ENCODE measurements at places on chromosomes 4 and X.

DNA sequence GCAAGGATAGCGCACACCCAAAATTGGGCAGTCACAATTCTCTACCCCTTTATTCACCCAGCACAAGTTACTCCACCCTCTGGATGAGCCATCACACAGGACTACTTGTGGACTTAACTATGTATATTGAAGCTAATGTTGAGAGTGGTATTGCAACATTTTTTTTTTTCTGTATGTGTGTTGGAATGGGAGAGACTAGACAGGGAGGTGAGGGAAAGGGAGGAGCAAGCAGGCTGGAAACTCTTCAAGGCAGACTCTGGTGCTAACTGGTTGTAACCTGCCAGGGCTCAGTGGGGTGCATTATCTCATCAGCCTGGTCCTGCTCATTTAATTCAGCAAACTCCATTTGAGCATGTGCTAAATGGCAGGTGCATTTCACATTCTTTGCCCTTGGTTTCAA, 18.4 kb upstream of the CWH43 start:
- H3K4me3 ChIP-seq = no peak overlapping the region
- H3K27ac ChIP-seq = no peak overlapping the region
- H3K36me3 ChIP-seq = no peaks in the 10 kb centered on the region
- H3K4me1 ChIP-seq = no peaks in the 10 kb centered on the region

GRCh38 chr4:6893449-6894085, 16.1 kb upstream of the TBC1D14 start:
- no peak overlapping the region for H3K4me3 ChIP-seq
- H3K36me3 ChIP-seq = no peaks in the 10 kb centered on the region
- no peak overlapping the region for H3K27ac ChIP-seq

- no peaks in the 10 kb centered on the region for H3K36me3 ChIP-seq
- H3K4me3 ChIP-seq = no peak overlapping the region
- no peak overlapping the region for H3K27ac ChIP-seq
- H3K4me1 ChIP-seq = no peaks in the 10 kb centered on the region
- no peak for DNase-seq
Observed at GRCh38 chr4:82084747-82085146, 289.0 kb downstream of the HNRNPD start.

DNA sequence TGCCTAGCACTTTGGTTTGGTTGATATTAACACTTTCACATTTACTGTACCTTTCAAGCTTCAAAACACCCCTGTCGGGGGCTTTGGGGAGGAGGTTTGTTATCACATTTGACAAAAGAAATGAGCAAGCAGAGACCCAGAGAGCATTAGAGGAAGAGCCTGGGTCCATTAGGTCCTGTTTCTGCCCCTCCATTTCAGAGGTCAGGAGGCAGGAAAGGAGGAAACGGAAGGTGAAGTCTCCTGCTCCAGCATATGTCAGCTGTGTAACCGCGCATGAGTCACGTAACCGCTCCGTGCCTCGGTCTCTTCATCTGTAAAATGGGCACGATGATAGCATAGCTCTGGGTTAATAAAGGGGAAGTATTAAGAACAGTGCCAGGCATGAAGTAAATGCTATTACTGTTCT, 201.9 kb upstream of the BCOR start:
- no peak overlapping the region for H3K27ac ChIP-seq
- H3K4me1 ChIP-seq = no peaks in the 10 kb centered on the region
- H3K4me3 ChIP-seq = no peak overlapping the region
- DNase-seq = no peak
- H3K36me3 ChIP-seq = no peaks in the 10 kb centered on the region
- no peaks in the 10 kb centered on the region for H3K27me3 ChIP-seq

DNA sequence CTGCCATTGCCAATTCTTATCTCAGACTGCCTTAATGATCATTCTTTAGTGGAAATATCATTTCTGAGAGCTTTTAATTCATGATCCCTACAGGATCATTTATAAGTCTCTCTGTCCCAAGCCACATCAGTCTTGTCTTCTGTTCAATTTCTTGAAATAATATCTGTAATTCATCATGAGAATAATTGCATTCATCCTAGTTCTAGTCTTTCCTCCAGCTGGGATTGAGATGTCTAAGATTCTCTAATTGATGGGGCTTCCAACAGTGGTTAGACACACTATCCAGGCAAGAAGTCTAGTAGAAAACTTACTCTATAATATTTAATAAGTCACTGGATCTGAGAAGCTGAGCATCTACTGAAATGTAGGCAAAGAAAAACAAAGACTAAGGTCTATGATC, 854.7 kb upstream of the ADGRL3 start:
- no peak for DNase-seq
- H3K4me1 ChIP-seq = no peaks in the 10 kb centered on the region
- no peaks in the 10 kb centered on the region for H3K27me3 ChIP-seq
- no peaks in the 10 kb centered on the region for H3K36me3 ChIP-seq
- H3K4me3 ChIP-seq = no peak overlapping the region
- H3K27ac ChIP-seq = no peak overlapping the region

GRCh38 chr4:156596026-156596425, 375.6 kb downstream of the PDGFC start:
- DNase-seq = peak; percentile 30
- H3K36me3 ChIP-seq = no peaks in the 10 kb centered on the region
- peaks cover 52% of the 10 kb centered on the region for H3K4me1 ChIP-seq
- H3K27ac ChIP-seq = no peak overlapping the region
- no peak overlapping the region for H3K4me3 ChIP-seq

DNA sequence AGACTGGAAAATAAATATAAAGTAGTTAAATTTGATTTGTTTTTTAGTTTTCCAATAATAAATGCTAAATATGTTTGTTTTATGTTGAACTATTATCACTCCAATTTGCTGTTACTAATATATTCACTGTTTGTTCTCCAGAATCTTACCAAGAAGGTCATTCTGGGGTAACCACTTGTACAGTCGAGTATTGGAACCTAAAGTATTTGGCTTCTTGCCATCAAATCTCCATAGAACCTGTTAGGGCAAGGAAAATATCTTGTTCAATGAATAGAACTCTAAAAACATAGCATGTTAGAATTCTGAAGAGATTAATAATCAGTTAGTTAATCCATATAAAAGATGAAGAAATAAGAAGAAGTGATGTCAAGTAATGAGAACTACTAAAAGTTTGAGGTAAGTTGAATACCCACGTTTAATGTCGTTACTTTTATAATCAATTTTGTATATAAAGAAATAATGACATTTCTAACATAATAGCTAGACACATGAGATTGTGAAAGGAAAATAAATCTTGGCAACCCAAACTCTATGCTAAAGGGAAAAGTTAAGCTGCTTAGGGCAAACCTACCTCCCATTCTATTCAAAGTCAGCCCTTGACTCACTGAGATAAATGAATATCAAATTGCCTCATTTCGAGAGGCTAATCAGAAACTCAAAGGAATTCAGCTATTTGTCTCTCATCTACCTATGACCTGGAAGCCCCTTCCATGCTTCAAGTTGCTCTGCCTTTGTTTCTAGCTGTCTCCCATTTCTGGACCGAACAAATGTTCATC, 15.3 kb downstream of the UGT2B15 start:
- no peak overlapping the region for H3K27ac ChIP-seq
- no peak overlapping the region for H3K4me3 ChIP-seq
- no peaks in the 10 kb centered on the region for H3K36me3 ChIP-seq
- H3K27me3 ChIP-seq = no peaks in the 10 kb centered on the region

DNA sequence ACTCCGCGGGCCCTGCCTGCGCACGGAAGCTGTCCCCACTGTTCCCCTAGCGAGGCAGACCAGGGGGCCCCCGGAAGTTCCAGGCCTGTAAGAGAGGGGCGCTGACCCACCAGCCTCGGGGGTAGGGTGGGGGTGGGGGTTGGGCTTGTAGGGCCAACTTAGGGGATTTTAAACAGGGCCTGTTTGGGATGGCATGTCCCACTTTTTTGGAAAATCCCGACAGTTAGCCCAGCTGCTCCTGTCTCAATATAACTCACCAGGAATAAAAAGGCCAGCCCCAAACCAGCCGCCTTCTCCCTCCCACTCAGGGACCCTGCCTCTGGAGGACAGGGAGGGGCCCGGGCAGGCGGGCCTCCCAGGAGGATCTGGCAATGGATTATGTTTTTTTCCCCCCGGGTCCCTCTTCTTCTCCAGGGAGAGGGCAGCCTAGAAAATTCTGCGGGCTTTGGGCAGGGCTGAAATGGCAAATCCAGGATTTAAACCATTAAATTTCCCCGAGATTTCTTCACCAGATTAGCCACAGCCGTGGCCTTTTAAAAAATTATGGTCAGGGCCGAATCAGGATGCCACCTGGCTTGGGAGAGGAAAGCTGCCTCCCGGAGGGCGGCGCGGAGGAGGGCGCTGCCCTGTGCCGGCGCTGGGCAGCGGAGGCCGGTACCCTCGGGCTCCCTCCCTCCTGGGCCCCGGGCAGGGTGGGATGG, 957 bp downstream of the PPP2R2C start:
- H3K4me1 ChIP-seq = no peaks in the 10 kb centered on the region
- no peak overlapping the region for H3K27ac ChIP-seq
- H3K36me3 ChIP-seq = no peaks in the 10 kb centered on the region
- DNase-seq = no peak
- H3K27me3 ChIP-seq = peaks cover 68% of the 10 kb centered on the region

- no peaks in the 10 kb centered on the region for H3K27me3 ChIP-seq
- peak; percentile 29 for DNase-seq
- no peak overlapping the region for H3K4me3 ChIP-seq
- no peaks in the 10 kb centered on the region for H3K36me3 ChIP-seq
- H3K4me1 ChIP-seq = no peaks in the 10 kb centered on the region
Observed at GRCh38 chrX:131763674-131764073, 219.8 kb downstream of the OR13H1 start.

GRCh38 chr4:10877076-10877475, 192.5 kb upstream of the CLNK start:
- H3K36me3 ChIP-seq = no peaks in the 10 kb centered on the region
- no peaks in the 10 kb centered on the region for H3K4me1 ChIP-seq
- H3K27me3 ChIP-seq = no peaks in the 10 kb centered on the region
- no peak overlapping the region for H3K27ac ChIP-seq
- no peak for DNase-seq

- no peak overlapping the region for H3K4me3 ChIP-seq
- peaks cover 9% of the 10 kb centered on the region for H3K4me1 ChIP-seq
- no peak overlapping the region for H3K27ac ChIP-seq
- no peak for DNase-seq
- no peaks in the 10 kb centered on the region for H3K27me3 ChIP-seq
Observed at GRCh38 chr4:41507291-41507947, 30.5 kb upstream of the LIMCH1 start.

DNA sequence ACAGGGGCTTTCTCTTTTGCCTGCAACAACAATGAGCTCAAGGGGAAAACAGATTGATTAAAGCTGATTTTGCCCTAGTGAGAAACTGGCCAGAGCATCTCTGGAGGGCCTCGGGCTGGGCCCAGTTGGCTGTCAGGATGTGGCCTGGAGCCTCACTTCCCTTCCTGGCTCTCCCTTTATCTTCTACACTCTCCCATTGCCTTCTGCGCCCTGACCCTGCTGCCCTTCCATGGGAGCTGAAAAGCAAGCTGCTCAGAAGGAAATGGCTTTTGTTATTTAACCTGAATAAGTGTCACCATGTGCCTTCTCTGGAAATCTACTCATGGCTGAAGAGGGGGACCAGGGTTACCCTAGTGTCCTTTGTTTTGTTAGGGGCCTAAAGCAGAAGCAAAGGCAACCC, 43.8 kb downstream of the NHSL2 start:
- H3K4me3 ChIP-seq = no peak overlapping the region
- no peak for DNase-seq

DNA sequence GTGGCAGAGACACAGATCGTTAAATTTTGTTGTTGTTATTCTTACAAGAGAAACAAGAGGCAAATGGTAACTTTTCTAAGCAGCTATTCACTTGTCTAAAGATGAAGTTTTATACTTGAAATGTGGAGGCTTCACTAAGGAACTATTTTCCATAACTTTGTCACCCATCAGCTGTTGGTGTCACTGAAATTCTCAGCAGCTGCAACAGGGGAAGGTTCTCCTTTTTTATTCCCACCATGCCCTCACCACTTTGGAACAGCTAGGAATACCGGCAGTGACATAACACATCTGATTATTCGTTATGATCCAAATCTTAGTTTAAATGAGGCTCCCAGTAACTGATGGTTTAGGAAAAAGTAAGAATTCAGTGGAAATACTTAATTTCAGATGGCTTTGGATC, 147.0 kb upstream of the LEF1 start:
- H3K4me1 ChIP-seq = no peaks in the 10 kb centered on the region
- no peaks in the 10 kb centered on the region for H3K36me3 ChIP-seq
- DNase-seq = no peak
- H3K27me3 ChIP-seq = peaks cover 3% of the 10 kb centered on the region
- H3K4me3 ChIP-seq = no peak overlapping the region

DNA sequence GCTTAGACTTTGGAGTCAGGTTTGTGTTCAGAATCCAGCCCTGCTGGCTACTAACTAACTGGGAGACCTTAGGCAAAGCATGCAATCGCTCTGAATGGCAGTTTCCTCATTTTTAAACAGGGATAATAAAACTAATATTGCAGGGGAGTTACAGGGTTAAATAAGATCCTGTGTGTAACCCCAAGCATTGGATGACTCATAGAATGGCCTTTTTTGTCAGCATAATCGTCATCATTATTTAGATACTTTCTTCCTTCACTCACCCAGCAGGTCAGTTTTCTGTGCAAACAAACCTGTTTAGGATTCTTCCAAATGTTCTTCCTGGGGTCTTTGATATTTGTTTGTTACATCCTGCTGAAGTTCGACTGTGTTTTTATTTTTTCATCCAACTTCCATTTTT, 208.2 kb downstream of the EVC2 start:
- H3K36me3 ChIP-seq = no peaks in the 10 kb centered on the region
- H3K4me1 ChIP-seq = no peaks in the 10 kb centered on the region
- H3K27ac ChIP-seq = no peak overlapping the region
- H3K27me3 ChIP-seq = no peaks in the 10 kb centered on the region

- no peak overlapping the region for H3K4me3 ChIP-seq
- DNase-seq = no peak
- H3K27ac ChIP-seq = peak overlapping the region; percentile 92
- H3K27me3 ChIP-seq = no peaks in the 10 kb centered on the region
- no peaks in the 10 kb centered on the region for H3K36me3 ChIP-seq
Observed at GRCh38 chrX:54045563-54046228, 1.4 kb upstream of the PHF8 start.

DNA sequence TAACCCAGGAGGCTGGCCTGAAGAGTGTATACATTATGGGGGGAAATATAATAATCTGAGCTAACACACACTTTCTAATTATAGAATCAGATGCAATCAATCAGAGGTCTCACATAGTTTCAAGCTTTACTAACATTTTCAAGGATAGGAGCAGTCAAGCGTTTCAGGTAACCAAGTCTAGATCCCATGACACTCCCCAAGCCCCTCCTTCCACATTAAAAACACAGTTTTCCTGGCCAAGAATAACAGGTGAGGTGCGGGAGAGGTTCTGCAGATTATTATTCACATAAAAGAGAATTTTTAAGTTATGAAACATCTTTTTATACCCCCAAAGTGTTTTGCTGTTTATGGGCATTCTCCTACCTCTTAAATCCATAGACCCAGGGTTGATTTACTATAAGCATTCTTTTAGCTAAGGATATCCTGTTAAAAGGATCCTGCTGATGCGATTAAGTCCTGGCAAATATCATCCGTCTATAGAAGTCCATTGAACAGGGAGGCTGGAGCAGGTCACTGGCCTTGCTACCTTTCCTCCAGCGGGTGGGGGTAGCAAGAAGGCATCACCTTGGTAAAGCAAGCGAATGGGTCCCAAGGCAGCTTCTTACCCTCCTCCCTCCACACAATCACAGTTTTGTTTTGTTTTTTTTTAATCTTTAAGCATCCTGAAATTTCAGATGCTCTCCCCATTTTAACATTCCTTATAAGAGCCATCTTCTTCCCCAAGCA, 104.7 kb upstream of the GPM6A start:
- H3K4me1 ChIP-seq = no peaks in the 10 kb centered on the region
- H3K27me3 ChIP-seq = no peaks in the 10 kb centered on the region
- no peak for DNase-seq
- no peaks in the 10 kb centered on the region for H3K36me3 ChIP-seq

All from A673 (cell line).